ENCODE measurements at places on chromosomes 6 and 20. TPM values are rescaled to one million over a fixed set of nuclear protein-coding genes. Genes with fewer than 3 reads are reported as not detected.

SLC22A3 gene
- polyA plus RNA-seq: 0.99 TPM

C4B gene
- polyA plus RNA-seq: 1.6 TPM

CLIC5 gene
- not detected for polyA plus RNA-seq

SLC35D3 gene
- polyA plus RNA-seq: not detected
